ENCODE measurements at places on chromosomes 7 and 10.

GRCh38 chr7:44486693-44487092, 3.8 kb downstream of the NUDCD3 start:
- DNase-seq = no peak

- DNase-seq = no peak
Observed at GRCh38 chr7:18019555-18019954, 8.1 kb downstream of the PRPS1L1 start.

- no peak for DNase-seq
Observed at GRCh38 chr10:49356944-49357343, 38.9 kb downstream of the DRGX start.

- DNase-seq = no peak
Observed at GRCh38 chr7:98628418-98628817, 11.3 kb downstream of the NPTX2 start.

GRCh38 chr10:115056186-115056585, 37.0 kb upstream of the ATRNL1 start:
- no peak for DNase-seq

DNA sequence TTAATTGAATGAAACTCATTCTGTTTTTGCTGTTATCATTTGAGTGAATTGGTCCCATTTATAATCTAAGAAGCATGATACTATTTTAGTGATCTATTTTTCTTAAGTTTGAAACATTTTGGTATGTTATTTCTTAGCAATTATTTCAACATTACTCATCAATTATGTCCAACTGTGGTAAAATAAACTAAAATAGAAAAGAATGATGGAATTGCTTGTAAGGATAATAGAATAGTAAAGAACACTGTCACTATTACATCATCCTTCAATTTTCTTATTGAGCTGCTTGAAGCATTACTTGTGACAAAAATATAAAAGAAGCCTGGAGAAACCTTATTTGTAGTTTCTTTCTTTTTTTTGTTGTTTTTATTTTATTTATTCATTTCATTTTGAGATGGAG, 42.4 kb downstream of the ZNF487 start:
- no peak for DNase-seq

DNA sequence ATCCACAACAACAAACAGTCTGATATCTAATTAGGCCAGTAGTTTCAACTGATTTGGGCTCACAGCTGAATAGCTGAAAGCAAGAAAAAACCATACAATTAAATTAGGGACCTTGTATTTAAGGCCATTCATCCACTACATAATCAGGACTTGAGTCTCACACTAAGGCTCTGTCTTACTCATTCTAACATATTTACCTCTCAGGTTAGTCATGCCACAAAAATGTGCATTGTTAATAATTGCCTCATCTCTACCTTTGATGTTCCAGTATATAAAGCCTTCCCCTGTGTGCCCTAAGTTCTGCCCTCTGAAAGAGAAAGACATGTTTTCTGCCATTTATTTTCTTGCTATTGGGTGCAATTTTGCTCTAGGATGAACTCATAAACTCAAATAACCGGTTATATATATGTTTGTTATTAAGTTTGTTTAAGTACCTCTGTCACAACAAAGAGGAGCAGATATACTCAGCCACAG, 5.3 kb upstream of the C1GALT1 start:
- no peak for DNase-seq

DNA sequence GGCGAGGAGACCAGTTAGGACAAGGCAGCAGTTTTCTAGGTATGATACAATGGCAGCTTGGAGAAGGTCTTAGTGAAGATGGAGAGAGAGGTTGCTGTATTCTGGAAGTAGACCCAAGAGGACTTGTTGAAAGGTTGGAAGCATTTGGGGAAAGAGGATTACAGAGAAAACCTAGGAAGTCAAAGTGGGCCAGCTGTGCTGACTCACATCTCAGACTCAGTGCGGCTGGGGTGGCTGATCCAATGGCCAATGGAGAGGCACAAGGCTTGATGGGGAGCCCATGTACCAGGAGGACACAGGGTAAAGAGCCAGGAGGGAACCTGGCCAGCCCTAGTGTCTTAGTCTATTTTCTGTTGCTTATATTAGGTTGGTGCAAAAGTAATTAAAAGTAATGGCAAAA, 194.5 kb upstream of the GALNT17 start:
- no peak for DNase-seq

GRCh38 chr7:45224832-45225231, 67.2 kb downstream of the RAMP3 start:
- no peak for DNase-seq

Data from T-helper 9 cell (primary cell).